Stimulated activated CD4-positive, alpha-beta T cell treated with anti-CD3 and anti-CD28 coated beads, Interleukin-1b, Interleukin-23, amount 100 ng/mL, for 4 hours (primary cell): ENCODE measurements at places on chromosomes 5 and 9.

DNA sequence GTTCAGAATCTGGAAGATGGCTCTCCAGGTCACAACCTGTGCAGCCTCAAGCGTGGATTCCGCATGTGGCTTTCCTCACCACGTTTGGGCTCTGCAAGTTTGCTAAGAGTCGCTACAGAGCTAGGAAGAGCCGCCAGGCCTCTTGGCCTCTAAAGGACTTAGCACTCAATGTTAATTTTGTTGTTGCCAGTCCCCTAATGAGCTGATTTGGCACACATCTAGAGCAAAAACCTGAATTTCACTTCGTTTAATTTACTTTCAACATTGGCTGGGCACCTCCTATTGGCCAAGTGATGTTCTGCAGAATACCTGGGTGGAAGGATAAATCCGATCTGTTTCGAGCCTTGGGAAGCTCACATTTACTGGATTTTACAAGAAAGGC, 65.8 kb upstream of the UNC5A start:
- no peak for DNase-seq

- no peak for DNase-seq
Measured at GRCh38 chr5:18397891-18398290, 763.6 kb downstream of the TAF11L14 start.

DNA sequence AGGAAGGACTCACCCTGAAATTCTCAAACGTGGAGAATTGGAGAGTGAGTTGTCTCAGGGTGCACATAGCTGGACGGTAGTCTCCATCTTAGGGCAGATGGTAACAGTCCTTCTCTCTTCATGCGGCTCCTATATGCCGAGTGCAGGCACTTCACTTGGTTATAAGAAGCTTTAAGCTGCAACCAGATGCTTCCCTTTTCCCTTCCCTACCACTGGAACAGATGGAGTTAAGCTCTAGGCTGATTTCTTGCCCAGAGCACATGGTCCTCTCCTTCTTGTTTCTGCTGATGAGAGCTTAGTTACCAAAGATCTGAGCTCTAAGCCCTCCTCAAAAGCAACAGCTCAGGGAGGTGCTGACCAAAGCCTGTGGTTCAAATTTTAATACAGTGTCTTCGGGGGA, 355.7 kb downstream of the ARHGEF28 start:
- no peak for DNase-seq

DNA sequence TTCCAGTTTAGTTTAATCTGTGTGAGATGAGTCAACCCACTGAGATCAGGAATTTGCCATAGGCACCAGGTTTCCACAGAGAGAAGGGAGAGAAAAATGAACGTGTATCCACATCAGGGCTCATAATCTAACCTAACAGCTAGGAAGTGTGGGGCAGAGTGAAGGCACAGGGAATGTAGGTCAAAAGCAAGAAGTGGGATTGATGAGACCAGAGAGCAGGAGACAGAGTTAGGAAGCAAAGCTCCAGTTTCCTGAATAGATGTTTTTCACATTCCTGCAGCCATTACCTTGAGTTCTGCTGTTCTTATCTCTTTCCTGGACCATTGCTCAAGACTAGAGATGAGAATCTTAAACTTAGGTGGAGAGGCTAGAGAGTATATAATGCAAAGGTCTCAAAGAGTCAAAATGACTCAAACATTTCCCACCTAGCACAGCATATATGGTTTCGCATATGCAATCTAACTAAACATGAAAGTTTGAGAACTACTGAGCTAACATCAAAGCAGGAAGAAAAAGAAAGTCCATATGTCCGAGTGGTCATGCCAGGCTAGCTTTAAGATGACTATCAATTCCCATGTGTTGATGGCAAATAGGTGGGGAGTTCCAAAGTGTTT, 41.1 kb upstream of the GNAQ start:
- DNase-seq, result no peak

GRCh38 chr9:76223749-76224340, 170.4 kb downstream of the RFK start:
- DNase-seq, result no peak
